ENCODE measurements at places on chromosomes 5 and 9. TPM values are rescaled to one million over a fixed set of nuclear protein-coding genes. Genes with fewer than 3 reads are reported as not detected.

CCIN gene
- total RNA-seq, result not detected

PKD2L2 gene
- not detected for total RNA-seq

RAPGEF1 gene
- total RNA-seq, result 41.7 TPM

GPBP1 gene
- 57.9 TPM for total RNA-seq

SLC25A2 gene
- 0.17 TPM for total RNA-seq

NIPAL4 gene
- total RNA-seq, result 3.0 TPM

PCDHB3 gene
- 0.29 TPM for total RNA-seq

MEGF10 gene
- not detected for total RNA-seq

SLC6A7 gene
- not detected for total RNA-seq

SPATA31E1 gene
- total RNA-seq, result not detected

TEK gene
- total RNA-seq, result not detected

KCNMB1 gene
- total RNA-seq, result 0.50 TPM

DND1 gene
- 2.6 TPM for total RNA-seq

TSSK1B gene
- 3.8 TPM for total RNA-seq

DDX4 gene
- total RNA-seq, result not detected

SH3RF2 gene
- total RNA-seq, result 57.3 TPM

SHOC1 gene
- under 0.01 TPM for total RNA-seq

PITX1 gene
- 2.7 TPM for total RNA-seq

FBP2 gene
- not detected for total RNA-seq

C9 gene
- total RNA-seq, result under 0.01 TPM

WNT8A gene
- not detected for total RNA-seq

IL33 gene
- 0.94 TPM for total RNA-seq

NR6A1 gene
- 2.9 TPM for total RNA-seq

LRRC19 gene
- total RNA-seq, result not detected

CDC26 gene
- 16.2 TPM for total RNA-seq

ZDHHC11 gene
- 6.0 TPM for total RNA-seq

MARCOL gene
- total RNA-seq, result not detected

ECM2 gene
- total RNA-seq, result 1.3 TPM

BTNL3 gene
- not detected for total RNA-seq

Measured in mammary epithelial cell (primary cell).